Mesothelial cell of epicardium (in vitro differentiated cells): ENCODE measurements at places on chromosomes 4 and X.

GRCh38 chr4:103123114-103123513 lies 23.5 kb upstream of the BDH2 start:
- no peak overlapping the region for H3K27ac ChIP-seq
- H3K4me1 ChIP-seq, result no peaks in the 10 kb centered on the region
- H3K4me3 ChIP-seq, result no peak overlapping the region
- no peak for DNase-seq
- peaks cover 21% of the 10 kb centered on the region for H3K36me3 ChIP-seq

GRCh38 chrX:119071381-119071780 lies 1.4 kb upstream of the CT47C1 start:
- no peaks in the 10 kb centered on the region for H3K27me3 ChIP-seq
- H3K4me3 ChIP-seq, result no peak overlapping the region
- no peak for DNase-seq

GRCh38 chr4:94621491-94622080 lies 136.2 kb upstream of the BMPR1B start:
- no peak for DNase-seq
- H3K4me3 ChIP-seq, result no peak overlapping the region
- peaks cover 2% of the 10 kb centered on the region for H3K4me1 ChIP-seq
- H3K36me3 ChIP-seq, result peaks cover 11% of the 10 kb centered on the region
- no peaks in the 10 kb centered on the region for H3K27me3 ChIP-seq

DNA sequence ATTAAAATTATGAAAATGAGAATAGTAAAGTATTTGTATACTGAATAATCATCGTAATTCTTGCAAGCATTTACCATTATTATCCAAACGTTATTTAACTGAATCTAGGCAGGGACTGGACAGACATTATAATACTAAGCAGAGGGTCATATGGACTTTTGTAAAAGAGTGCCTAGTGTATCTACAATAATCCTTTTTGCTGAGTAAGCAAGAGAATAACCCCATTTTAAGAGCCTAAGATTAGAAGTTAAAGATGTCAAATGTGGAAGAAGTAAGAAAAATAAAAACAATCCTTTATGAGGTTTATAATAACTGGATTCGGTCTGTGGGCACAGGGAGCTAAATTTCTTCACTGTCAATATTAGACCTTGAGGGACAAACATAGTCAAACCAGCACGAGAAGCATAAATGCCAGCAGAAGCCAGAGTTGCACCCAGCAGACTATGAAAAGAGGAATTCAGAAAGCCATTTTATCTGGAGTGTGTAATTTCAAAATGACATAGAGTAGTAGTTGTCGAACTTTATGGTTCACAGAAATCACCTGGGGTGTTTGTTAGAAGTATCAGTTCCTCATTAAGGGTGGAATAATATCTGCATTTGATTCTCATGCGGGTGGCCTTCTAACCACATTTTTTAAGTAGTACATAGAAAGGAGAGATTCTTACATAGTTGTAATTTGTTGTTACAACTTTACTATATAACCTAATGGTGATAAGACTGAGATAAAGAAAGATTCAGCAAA lies 39.7 kb upstream of the DCLK2 start:
- peaks cover 8% of the 10 kb centered on the region for H3K4me1 ChIP-seq
- H3K27ac ChIP-seq, result no peak overlapping the region
- peaks cover 9% of the 10 kb centered on the region for H3K27me3 ChIP-seq
- H3K4me3 ChIP-seq, result no peak overlapping the region
- no peak for DNase-seq

GRCh38 chr4:41268721-41269517 lies 12.2 kb downstream of the UCHL1 start:
- H3K36me3 ChIP-seq, result peaks cover 22% of the 10 kb centered on the region
- no peak overlapping the region for H3K27ac ChIP-seq

GRCh38 chr4:183909187-183909586 lies 4.1 kb downstream of the STOX2 start:
- H3K27me3 ChIP-seq, result no peaks in the 10 kb centered on the region
- H3K27ac ChIP-seq, result peak overlapping the region; percentile 85
- peaks cover 15% of the 10 kb centered on the region for H3K4me1 ChIP-seq
- H3K36me3 ChIP-seq, result no peaks in the 10 kb centered on the region
- H3K4me3 ChIP-seq, result peak overlapping the region; percentile 82

GRCh38 chr4:10336471-10336870 lies 120.8 kb downstream of the ZNF518B start:
- no peak overlapping the region for H3K4me3 ChIP-seq
- peaks cover 2% of the 10 kb centered on the region for H3K27me3 ChIP-seq
- H3K4me1 ChIP-seq, result peaks cover 5% of the 10 kb centered on the region
- no peaks in the 10 kb centered on the region for H3K36me3 ChIP-seq
- no peak for DNase-seq

DNA sequence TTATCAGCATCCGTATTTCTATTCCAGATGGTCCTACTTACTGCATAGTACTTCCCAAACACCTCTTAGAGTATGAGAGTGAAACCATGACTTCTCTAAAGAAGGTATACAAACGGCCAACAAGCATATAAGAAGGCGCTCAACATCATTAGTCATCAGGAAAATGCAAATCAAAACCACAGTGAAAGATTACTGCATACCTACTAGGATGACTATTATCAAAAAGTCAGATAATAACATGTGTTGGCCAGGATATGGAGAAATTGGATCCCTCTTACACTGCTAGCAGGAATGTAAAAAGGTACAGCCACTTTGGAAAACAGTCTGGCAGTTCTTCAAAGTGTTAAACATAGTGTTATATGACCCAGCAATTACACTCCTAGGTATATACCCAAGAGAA lies 215.3 kb upstream of the CXorf66 start:
- no peak for DNase-seq
- no peak overlapping the region for H3K4me3 ChIP-seq
- H3K4me1 ChIP-seq, result no peaks in the 10 kb centered on the region
- no peaks in the 10 kb centered on the region for H3K36me3 ChIP-seq

DNA sequence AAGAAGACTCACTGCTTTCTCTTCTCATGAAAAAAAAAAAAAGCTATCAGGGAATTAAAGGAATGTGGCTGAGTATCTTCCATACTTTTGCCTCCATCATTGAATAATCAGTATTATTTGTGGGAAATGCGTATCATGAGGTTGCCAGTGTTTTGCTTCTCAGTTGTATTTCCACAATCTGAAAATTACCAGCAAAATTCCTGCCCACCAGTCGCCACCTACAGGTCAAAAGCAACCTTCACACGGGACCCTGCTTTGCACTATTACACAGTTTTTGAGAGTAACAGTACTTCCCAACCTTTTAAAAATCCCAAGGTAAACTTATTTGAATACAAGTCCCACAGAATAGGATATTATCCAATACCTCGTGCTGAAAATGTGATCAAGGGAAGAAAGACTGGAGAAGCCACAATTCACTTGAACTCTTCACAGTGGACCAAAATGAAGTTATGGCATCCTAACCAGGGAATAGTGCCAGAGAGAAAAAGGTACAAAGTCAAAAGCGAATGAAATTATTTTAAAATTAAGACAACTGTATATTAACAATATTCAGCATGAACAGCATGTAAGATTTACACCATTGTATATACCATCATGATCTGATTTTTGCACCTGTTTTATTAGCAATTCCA lies 30.4 kb downstream of the PGRMC1 start:
- DNase-seq, result no peak
- H3K27ac ChIP-seq, result no peak overlapping the region
- H3K27me3 ChIP-seq, result peaks cover 2% of the 10 kb centered on the region
- H3K4me3 ChIP-seq, result no peak overlapping the region
- H3K4me1 ChIP-seq, result no peaks in the 10 kb centered on the region
- H3K36me3 ChIP-seq, result no peaks in the 10 kb centered on the region

- DNase-seq, result no peak
- no peak overlapping the region for H3K4me3 ChIP-seq
- no peak overlapping the region for H3K27ac ChIP-seq
Observed at GRCh38 chr4:162366146-162366545, 202.3 kb upstream of the FSTL5 start.

DNA sequence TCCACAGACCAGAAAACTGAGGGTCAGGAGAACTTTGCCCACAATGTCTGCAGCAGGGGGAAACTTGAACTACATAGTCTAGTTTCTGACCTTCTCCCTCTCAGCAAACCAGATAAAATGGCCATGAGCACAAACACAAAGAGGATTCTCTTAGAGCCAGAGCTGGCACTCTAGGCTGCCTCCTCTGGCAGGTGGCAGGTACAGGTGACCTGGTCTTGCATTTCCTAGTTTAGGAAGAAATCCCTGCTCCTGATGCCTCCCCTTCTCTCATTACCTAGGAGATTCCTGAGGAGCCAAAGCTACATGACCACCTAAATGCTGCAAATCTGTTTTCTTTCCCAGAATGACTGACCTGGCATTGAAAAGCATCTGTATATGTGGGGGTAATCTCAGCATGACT lies 45.1 kb downstream of the ARHGEF9 start:
- no peak for DNase-seq
- H3K27ac ChIP-seq, result no peak overlapping the region
- H3K4me1 ChIP-seq, result no peaks in the 10 kb centered on the region
- no peaks in the 10 kb centered on the region for H3K27me3 ChIP-seq
- no peaks in the 10 kb centered on the region for H3K36me3 ChIP-seq
- no peak overlapping the region for H3K4me3 ChIP-seq

DNA sequence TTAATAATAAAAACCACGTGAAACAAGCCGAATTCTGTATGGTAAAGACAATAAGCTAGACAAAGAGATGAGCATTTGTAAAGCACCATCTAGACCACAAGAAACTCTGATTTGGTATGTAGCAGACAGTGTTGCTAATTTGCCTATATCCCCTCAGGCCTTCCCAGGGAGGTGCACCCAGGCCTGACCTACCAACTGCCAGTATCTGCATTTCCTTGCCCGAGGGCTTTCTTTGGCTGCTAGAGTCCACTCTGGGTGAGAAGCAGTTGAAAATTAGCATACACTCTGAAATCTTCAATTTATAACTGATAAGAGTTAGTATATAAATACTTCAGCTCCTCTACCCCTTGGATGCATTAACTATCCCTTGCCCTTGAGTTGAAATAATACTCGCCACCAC lies 37.4 kb upstream of the IL1RAPL1 start:
- no peaks in the 10 kb centered on the region for H3K4me1 ChIP-seq
- H3K4me3 ChIP-seq, result no peak overlapping the region
- H3K27me3 ChIP-seq, result no peaks in the 10 kb centered on the region
- H3K27ac ChIP-seq, result no peak overlapping the region
- DNase-seq, result no peak

DNA sequence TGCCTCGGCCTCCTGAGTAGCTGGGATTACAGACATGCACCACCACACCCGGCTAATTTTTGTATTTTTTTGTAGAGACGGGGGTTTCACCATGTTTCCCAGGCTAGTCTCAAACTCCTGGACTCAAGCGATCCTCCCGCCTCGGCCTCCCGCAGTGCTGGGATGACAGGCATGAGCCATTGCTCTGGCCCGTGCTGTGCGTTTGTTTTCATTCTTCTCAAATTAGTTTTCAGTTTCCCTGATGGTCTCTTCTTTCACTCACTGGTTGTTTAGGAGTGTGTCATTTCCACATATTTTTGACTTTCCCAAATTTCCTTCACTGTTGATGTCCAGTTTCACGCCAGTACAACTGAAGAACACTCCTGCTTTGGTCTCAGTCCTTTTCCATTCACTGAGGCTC lies 31.8 kb downstream of the SH3TC1 start:
- H3K27me3 ChIP-seq, result no peaks in the 10 kb centered on the region
- H3K36me3 ChIP-seq, result peaks cover 7% of the 10 kb centered on the region
- H3K4me1 ChIP-seq, result peaks cover 10% of the 10 kb centered on the region
- no peak overlapping the region for H3K4me3 ChIP-seq

DNA sequence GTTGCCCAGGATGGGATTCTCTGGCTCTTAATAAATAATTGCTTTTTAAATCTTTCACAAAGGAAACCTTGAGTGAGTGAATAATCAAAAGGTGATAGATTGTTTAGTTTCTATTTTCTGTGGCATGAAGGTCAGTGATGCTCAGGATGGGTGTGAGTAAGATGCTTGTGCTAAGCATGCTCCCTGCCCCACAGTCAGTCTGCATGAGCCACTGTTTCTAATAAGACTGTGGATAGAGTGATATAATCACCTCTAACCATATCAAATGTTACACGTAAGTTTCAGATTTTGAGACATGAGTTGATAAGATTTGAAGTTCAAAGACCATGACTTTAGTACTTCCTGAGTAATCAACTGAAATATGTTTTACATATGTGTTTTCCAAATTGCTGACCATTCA lies 2.7 kb upstream of the GAGE10 start:
- no peak overlapping the region for H3K4me3 ChIP-seq
- H3K36me3 ChIP-seq, result no peaks in the 10 kb centered on the region
- no peak for DNase-seq
- H3K27ac ChIP-seq, result no peak overlapping the region

DNA sequence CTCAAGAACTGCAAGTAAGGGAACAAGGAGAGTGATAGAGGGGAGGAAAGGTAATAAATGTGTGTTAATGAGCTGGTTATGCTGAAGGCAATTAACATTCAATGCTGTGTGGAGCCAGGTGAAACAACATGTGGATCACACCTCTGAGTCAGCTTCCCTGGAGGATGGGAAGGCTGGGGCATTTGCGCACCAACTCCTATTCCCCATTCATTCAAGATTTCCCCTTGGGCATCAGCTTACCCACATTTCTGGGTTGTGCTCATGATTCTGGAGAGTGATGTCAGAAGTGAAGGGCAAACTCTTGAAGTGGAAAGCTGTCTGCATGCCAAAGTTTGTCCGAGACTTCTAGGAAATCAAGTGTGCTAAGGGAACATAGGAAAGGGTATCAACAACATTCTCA lies 461.4 kb downstream of the MID1IP1 start:
- H3K27ac ChIP-seq, result no peak overlapping the region
- no peak for DNase-seq
- H3K27me3 ChIP-seq, result no peaks in the 10 kb centered on the region
- peaks cover 2% of the 10 kb centered on the region for H3K4me1 ChIP-seq

DNA sequence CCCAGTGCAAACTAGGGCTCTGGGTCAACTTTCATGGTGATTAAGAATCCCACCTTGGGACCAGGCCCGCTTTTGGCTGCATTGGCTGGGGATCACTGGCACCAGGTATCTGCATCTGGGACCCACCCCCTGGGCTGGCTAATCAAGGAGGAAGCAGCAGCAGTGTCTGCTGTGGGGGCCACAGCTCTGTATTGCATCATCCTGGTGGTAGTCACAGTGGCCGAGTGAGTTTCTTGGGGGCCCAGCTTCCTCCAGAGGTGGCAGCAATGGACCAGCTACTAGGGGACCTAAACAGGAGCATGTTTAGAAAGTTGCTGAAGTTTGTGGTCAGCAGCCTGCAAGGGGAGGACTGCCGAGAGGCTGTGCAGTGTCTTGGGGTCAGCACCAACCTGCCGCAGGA lies 15.7 kb downstream of the LNX1 start:
- H3K27me3 ChIP-seq, result no peaks in the 10 kb centered on the region
- no peak overlapping the region for H3K4me3 ChIP-seq
- no peak overlapping the region for H3K27ac ChIP-seq
- H3K4me1 ChIP-seq, result peaks cover 19% of the 10 kb centered on the region
- peaks cover 17% of the 10 kb centered on the region for H3K36me3 ChIP-seq
